ENCODE measurements at places on chromosomes 4 and X. TPM values are rescaled to one million over a fixed set of nuclear protein-coding genes. Genes with fewer than 3 reads are reported as not detected.

The PPM1K gene
- 91.1 TPM for total RNA-seq

GRCh38 chrX:46258356-46258755 lies 286.9 kb downstream of the ZNF674 start:
- H3K4me1 ChIP-seq: no peaks in the 10 kb centered on the region
- H3K27ac ChIP-seq: no peak overlapping the region
- H3K4me3 ChIP-seq: no peak overlapping the region
- no peaks in the 10 kb centered on the region for H3K36me3 ChIP-seq
- H3K27me3 ChIP-seq: no peaks in the 10 kb centered on the region

The NDST3 gene
- not detected for total RNA-seq

The TEX11 gene
- total RNA-seq: not detected

DNA sequence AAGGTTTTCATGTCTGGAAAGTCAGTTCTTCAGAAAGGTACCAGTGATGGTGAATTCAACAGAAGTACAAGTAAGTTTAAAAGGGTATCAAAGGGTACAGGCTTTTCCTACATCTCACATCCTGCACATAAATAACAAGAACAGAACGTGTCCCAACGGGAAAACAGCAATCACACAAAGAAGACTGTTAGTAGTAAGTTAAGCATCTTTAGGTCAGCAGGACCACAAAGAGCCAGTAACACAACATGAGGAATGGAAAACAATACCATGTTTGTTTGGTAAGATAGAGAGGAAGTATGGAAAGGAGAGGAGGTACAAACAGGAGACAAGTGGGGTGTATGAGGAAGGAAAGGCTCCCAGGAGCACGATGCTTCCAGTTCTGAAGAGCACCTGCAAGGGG lies 43.2 kb downstream of the SAT1 start:
- H3K27me3 ChIP-seq: no peaks in the 10 kb centered on the region
- no peak overlapping the region for H3K4me3 ChIP-seq
- DNase-seq: no peak
- no peaks in the 10 kb centered on the region for H3K36me3 ChIP-seq
- H3K27ac ChIP-seq: no peak overlapping the region

DNA sequence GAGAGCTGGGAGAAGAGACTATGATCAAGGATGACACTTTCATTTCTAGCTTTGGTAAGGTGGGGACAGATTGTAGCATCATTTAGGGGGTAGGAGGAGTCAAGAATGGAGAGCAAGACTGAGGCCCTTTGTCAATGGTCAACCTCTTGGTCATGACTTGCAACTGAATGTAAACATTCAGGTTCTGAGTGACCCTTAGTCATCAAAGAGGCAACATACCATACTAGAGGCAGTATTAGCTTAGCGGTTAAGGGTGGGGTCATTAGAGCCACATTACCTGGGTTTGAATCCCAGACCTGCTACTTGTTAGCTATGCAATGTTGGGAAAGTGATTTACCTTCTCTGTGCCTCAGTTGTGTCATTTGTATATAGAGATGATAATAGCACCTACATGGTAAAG lies 76.5 kb downstream of the MED28 start:
- no peak for DNase-seq
- H3K4me1 ChIP-seq: peaks cover 2% of the 10 kb centered on the region
- H3K36me3 ChIP-seq: no peaks in the 10 kb centered on the region
- peaks cover 14% of the 10 kb centered on the region for H3K27me3 ChIP-seq
- H3K27ac ChIP-seq: no peak overlapping the region
- no peak overlapping the region for H3K4me3 ChIP-seq

The CT47B1 gene
- not detected for total RNA-seq

The VEGFD gene
- not detected for total RNA-seq

DNA sequence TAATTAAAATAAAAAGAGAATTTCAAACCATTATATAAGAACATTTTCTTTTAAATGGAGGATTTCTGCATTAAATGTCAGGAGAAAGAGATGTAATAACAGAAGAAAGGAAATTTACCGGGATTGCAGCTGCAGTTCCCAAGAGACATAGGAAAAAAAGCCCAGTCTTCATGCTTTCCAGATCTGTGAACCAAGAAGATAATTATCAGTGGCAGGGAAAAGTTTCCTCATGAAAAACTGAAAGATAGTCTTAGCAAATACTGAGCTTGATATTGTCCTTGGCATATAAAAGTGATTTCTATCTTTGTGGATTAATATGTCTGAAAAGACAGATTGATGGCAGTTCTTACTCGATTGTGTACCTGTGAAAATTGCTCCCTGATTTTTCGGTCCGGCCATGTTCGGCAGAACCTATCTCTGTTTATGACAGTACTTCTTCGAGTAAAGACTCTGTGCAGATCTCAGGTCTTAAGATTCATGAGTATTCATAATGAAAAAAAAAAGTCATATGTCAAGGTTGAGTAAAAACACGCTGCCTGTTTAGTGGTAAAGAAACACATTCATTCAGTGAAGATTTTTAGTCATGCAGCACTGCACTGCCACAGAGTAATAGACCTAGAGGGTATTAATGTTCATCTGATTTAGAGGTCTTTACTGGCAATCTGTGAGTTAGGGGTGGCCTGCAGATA lies 29.6 kb downstream of the SPARCL1 start:
- no peak overlapping the region for H3K27ac ChIP-seq
- H3K27me3 ChIP-seq: peaks cover 6% of the 10 kb centered on the region
- H3K4me3 ChIP-seq: peak overlapping the region; percentile 36
- no peaks in the 10 kb centered on the region for H3K36me3 ChIP-seq
- no peak for DNase-seq

DNA sequence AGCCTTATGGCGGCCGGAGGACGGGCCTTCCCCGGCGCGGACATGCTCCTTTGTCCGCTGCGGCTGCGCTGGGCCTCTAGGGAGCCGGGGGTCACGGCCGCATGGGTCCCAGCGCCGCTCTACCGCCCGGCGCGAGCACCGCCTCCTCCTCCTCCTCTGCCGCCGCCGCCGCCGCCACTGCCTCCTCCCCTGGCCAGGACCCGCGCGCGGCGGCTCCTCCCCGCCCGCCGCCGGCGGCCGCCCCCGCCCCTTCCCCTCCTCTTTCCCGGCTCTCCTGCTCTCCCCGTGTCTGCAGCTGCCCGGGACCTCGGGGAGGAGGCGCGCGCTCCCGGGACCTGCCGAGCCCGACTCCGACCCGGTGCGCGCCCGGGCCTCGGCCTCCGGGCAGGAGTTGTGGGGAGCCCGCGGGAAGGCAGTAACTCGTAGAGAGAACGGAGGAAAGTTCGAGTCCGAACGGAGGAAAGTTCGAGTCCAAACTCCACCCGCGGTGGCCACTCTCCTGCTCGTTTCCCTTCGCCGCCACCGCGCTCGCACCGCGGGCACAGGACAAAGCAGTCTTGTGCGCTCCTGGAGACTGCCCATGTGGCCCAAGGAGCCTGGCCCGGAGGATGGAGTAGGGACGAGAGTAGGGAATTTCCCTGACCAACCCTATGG lies at the start of gene ADGRA3:
TSS of gene ADGRA3 (minus strand) at position 179 of the 654 bp plus-strand sequence. CDS start 282 bp downstream, outside the sequence.
- H3K36me3 ChIP-seq: peaks cover 2% of the 10 kb centered on the region
- peak within 1 kb of the TSS; percentile 82 for H3K4me3 ChIP-seq
- DNase-seq: no peak
- no peak within 1 kb of the TSS for H3K27ac ChIP-seq
- peaks cover 2% of the 10 kb centered on the region for H3K4me1 ChIP-seq

DNA sequence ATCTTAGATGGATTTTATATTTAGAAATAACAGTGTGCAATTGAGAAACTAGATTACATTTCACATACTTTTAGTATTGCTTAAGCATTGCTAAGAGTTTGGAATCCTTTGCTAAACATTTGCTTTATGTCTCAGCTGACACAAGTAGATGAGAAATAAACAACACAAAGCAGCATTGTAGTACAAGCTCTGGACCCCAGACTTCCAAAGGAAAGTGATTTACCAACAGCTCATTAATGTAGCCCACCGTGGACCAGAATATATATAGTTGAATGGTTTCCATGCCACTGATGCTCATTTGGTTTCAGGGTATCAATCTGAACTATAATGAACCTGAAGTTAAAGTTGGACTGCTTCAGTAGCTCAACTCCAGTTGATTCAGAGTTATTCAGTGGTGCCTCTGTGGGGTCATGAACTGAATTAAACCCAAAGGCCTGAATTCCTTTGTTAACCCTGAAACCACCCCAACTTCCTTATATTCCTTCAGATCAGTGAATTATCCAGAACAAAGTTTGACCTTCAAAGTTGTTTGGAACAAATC lies 132.1 kb upstream of the NEIL3 start:
- no peaks in the 10 kb centered on the region for H3K4me1 ChIP-seq
- no peak overlapping the region for H3K4me3 ChIP-seq
- H3K36me3 ChIP-seq: no peaks in the 10 kb centered on the region
- H3K27me3 ChIP-seq: no peaks in the 10 kb centered on the region

GRCh38 chr4:24820541-24820940 lies 25.2 kb downstream of the SOD3 start:
- no peaks in the 10 kb centered on the region for H3K4me1 ChIP-seq
- H3K36me3 ChIP-seq: no peaks in the 10 kb centered on the region
- H3K4me3 ChIP-seq: no peak overlapping the region
- no peak overlapping the region for H3K27ac ChIP-seq
- DNase-seq: no peak

The TMEM192 gene
- 6.7 TPM for total RNA-seq

The BANK1 gene
- total RNA-seq: 11.9 TPM

The HEPH gene
- not detected for total RNA-seq

DNA sequence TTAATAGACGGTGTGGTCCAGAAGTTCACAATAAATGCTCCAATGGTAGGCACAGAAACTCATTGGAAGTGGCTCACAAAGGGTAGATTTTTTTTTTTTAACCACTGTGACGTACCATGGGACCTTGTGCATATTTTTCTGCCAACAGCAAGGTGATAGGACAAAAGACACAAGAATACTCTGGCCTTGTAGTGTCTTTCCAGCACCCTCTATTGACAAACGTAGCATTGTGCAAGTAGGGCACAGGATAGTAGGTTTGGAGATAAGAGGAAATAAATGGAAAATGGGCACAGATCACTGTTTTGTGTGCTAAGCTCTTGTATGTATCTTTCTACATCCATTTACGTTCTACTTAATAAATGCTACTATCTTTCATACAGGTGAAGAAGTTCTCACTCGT lies 2054.9 kb downstream of the PCDH7 start:
- DNase-seq: no peak
- H3K36me3 ChIP-seq: no peaks in the 10 kb centered on the region

DNA sequence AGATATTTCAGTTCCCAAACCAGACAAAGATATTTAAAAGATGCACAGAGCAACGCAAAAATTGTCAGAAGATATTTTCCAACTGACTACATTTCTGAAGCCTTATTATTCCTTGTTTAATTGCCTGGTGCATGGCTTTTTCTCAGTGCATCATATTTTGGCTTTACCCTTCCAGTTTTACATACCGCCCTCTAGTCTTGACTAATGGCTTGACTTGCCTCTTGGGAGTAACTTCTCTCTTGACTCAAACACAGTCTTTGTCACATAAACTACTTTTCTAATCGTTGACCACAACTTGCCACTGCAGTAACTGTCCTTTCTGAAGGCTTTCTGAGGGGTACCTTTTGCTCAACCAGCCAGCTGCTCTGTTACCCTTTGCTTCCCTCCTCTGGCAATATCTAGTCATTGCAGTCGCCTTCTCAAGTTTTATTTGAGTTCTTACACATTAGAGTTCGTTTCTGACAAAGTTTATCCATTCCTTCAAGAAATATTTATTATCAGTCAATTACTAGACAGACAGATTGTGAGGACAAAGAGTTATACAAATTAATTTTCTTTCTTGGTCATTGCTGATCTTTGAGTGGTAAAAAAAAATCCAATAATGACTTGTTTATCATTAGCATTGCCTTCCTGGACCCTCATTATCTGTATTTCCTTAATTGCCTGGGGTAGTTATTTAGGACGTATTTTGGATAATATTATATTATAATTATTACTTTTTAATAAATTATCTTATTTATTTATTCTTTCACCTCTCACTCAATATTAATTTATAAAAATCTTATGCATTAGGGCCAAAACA lies 506.9 kb upstream of the PCDH10 start:
- no peaks in the 10 kb centered on the region for H3K36me3 ChIP-seq
- no peak overlapping the region for H3K27ac ChIP-seq
- no peak for DNase-seq
- no peak overlapping the region for H3K4me3 ChIP-seq

The GAGE13 gene
- total RNA-seq: not detected

The SSX1 gene
- not detected for total RNA-seq

DNA sequence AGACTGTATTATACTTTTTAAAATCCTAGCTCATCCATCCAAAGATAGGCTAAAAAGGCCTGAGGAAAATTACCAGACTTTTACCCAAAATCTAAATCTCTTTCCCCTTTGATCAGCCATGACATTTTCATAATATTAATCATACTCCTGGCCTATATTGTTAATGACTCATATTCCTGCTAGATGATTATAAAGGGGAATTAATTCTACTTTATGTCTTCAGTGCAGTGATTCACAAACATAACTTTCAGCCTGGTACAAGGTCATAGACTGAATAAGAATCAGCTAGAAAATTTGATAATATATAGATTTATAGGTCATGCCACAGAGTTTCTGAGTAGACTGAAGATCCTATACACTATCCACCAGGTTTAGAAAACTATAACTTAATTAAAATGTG lies 1905.4 kb downstream of the C4orf33 start:
- no peaks in the 10 kb centered on the region for H3K27me3 ChIP-seq
- H3K27ac ChIP-seq: no peak overlapping the region
- no peak for DNase-seq
- H3K4me1 ChIP-seq: no peaks in the 10 kb centered on the region
- no peak overlapping the region for H3K4me3 ChIP-seq
- no peaks in the 10 kb centered on the region for H3K36me3 ChIP-seq

GRCh38 chr4:53306729-53307128 lies 59.1 kb downstream of the SCFD2 start:
- peaks cover 7% of the 10 kb centered on the region for H3K4me1 ChIP-seq
- DNase-seq: no peak
- no peaks in the 10 kb centered on the region for H3K27me3 ChIP-seq
- peaks cover 13% of the 10 kb centered on the region for H3K36me3 ChIP-seq
- H3K4me3 ChIP-seq: no peak overlapping the region

- H3K27me3 ChIP-seq: peaks cover 15% of the 10 kb centered on the region
- H3K36me3 ChIP-seq: no peaks in the 10 kb centered on the region
- no peak overlapping the region for H3K4me3 ChIP-seq
- no peak overlapping the region for H3K27ac ChIP-seq
Measured at GRCh38 chrX:69424910-69425309, 79.2 kb upstream of the NALF2 start.

DNA sequence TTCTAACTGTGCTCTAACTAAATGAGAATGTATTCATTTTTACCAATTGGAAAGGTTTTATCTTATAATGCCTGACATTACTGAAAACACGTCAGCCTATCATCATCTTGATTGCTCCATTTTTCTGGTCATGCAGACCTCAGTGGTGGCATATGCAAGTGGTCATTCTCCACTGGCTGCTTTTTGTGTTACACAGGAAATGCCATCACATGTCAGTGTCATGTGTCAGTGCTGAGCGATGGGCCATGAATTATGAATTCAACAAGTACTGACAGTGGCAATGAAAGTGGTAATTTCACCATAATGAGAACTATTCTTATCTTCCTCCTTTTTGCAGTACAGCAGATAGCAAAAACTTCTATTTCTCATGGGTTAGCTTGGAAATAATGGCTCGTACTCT lies 190.5 kb downstream of the PACRGL start:
- no peaks in the 10 kb centered on the region for H3K4me1 ChIP-seq
- DNase-seq: no peak
- no peaks in the 10 kb centered on the region for H3K27me3 ChIP-seq
- no peak overlapping the region for H3K27ac ChIP-seq

- no peak for DNase-seq
- H3K36me3 ChIP-seq: no peaks in the 10 kb centered on the region
- H3K27me3 ChIP-seq: no peaks in the 10 kb centered on the region
- H3K27ac ChIP-seq: peak overlapping the region; percentile 21
- H3K4me3 ChIP-seq: peak overlapping the region; percentile 36
Measured at GRCh38 chrX:86002076-86002896, 45.1 kb downstream of the CHM start.

The MAGEA2B gene
- not detected for total RNA-seq

The NMU gene
- total RNA-seq: not detected

The UGT2B17 gene
- not detected for total RNA-seq
